ENCODE measurements at places on chromosomes 11 and 22.
A peak's percentile ranks its signal among the peaks of the same experiment; 100 is the strongest.

- no peak for DNase-seq
Observed at GRCh38 chr11:119919656-119920055, 190.7 kb upstream of the NECTIN1 start.

GRCh38 chr11:116862185-116862584, 24.8 kb upstream of the APOA1 start:
- no peak for DNase-seq

DNA sequence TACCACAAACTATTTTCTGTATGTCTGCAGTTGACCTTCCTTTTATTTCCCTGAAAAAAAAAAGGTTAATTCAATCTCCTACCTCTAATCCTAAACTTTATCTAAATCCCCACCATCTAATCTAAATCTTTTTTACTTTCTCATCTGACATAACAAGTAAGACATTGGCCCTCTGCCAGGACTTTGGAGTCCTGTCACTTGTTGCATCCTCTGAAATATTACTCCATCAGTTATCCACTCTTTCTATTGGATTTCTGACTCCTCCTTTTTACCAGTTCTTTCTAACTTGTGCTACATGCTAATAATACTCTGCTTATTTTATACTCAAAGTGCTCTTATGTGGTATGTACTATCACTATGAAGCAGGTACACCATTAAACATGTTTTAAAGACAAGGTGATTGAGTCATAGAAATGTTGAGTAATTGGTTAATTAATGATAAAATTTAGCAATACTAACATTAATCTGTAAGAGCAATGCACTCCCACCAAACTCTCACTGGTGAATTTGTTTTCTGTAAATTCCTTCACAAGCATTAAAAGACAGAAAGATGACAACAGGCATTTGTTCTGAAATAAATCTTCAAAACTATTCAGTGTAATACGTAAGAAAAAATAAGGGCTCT, 914.2 kb upstream of the RAG2 start:
- DNase-seq: no peak

DNA sequence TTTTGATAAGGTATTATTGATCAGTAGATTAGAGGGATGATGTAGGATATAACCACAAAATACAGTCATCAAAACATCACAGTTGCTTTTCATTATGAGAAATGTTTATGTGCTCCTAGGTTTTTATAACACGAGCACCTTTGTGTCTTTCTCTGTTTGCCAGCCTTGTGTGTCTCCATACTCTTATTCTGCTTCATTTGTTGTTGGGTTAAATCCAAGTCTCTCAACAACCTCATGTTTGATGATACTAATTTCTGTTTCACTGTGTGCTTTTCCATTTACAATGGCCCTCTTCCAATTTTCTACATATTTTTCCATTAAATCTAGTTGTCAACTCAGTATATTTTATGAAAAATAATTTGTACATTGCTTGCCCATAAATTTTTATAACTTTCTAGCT, 107.7 kb upstream of the POU2AF2 start:
- DNase-seq: no peak

GRCh38 chr22:21876486-21877176, 9.2 kb upstream of the MAPK1 start:
- DNase-seq: peak; percentile 89

Data from activated CD4-positive, alpha-beta T cell treated with anti-CD3 and anti-CD28 coated beads, Interleukin-2, Interleukin-6, amounts not matched to agents 100 ng/mL and 50 ng/mL, durations not matched to agents 16 hours and 8 hours (primary cell).